CD14-positive monocyte (primary cell): ENCODE measurements at places on chromosomes 12 and 14. TPM values are rescaled to one million over a fixed set of nuclear protein-coding genes. Genes with fewer than 3 reads are reported as not detected.

- peak overlapping the region; percentile 96 for H3K27ac ChIP-seq
- H3K27me3 ChIP-seq, result no peaks in the 10 kb centered on the region
- peak overlapping the region; percentile 91 for H3K4me3 ChIP-seq
- no peak for DNase-seq
Observed at GRCh38 chr14:20680843-20681347, 3.5 kb upstream of the RNASE4 start.

DNA sequence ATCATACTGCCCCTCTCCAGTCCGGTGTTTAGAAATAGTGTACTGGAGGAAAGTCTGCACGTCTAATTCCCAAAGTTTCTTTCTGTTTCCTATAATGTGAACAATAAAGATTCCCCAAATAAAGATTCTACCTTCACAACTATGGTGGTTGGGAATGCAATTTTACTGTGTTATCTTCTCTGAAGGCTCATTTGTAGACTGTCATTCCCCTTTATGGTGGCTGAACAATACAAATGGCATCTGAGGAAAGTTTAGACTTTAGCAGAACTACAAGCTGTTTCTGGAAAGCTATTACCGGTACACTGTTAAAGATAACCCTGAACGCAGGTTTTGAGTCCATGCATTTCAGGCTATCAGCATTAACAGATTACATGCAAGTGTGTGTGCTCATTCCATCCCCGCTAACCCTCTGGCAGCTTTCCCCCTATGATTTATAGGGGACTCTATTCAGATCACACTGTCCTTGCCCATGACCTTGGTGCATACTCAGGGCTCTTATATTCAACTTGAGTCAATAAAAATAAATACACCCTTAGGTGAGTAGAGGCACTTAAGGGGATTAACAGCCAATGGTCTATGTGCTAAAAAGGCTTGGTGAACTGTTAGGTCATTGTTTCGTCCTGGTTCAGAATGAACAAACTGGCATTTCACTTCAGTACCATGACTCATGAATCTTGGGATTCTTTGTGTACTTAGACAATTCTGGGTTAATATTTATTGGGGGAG lies 60.7 kb upstream of the PYGL start:
- no peak overlapping the region for H3K4me3 ChIP-seq
- H3K4me1 ChIP-seq, result peaks cover 13% of the 10 kb centered on the region
- no peaks in the 10 kb centered on the region for H3K27me3 ChIP-seq
- H3K27ac ChIP-seq, result no peak overlapping the region

- no peaks in the 10 kb centered on the region for H3K27me3 ChIP-seq
- H3K36me3 ChIP-seq, result no peaks in the 10 kb centered on the region
- no peak overlapping the region for H3K27ac ChIP-seq
- H3K4me1 ChIP-seq, result no peaks in the 10 kb centered on the region
Observed at GRCh38 chr14:104349950-104350349, 211.6 kb downstream of the KIF26A start.

DNA sequence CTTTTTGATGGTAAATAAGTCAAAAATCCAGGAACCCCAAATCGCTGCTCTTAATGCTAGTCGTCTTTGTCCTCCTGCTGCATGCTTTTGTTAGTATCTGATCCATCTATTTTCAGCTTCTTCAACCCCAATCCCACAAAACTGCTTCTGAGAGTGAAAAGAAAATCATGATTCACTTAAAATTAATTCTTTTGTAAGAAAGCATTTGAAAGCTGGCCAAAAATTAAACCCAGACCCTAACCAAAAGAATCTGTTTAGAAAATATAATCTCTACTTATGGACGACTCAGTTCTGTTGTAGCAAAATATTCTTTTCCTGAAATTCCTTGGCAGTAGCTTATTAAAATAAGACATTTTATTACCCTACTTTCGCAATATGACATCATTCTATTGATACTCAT lies 443.6 kb upstream of the SYT1 start:
- no peaks in the 10 kb centered on the region for H3K27me3 ChIP-seq
- DNase-seq, result no peak
- no peaks in the 10 kb centered on the region for H3K36me3 ChIP-seq
- no peak overlapping the region for H3K4me3 ChIP-seq

- no peak overlapping the region for H3K4me3 ChIP-seq
- peaks cover 95% of the 10 kb centered on the region for H3K36me3 ChIP-seq
- H3K27ac ChIP-seq, result peak overlapping the region; percentile 67
- H3K4me1 ChIP-seq, result peaks cover 49% of the 10 kb centered on the region
Observed at GRCh38 chr12:57139796-57140649, 7.4 kb downstream of the LRP1-AS start.

Gene P2RX2
- polyA plus RNA-seq, result not detected

Gene KCNH3
- polyA plus RNA-seq, result 1.3 TPM

Gene COX8C
- polyA plus RNA-seq, result not detected

Gene JAG2
- polyA plus RNA-seq, result not detected

Gene PLEK2
- polyA plus RNA-seq, result not detected

Gene SSTR1
- not detected for polyA plus RNA-seq

Gene SERPINA1
- 1,278 TPM for polyA plus RNA-seq

Gene AMN
- not detected for polyA plus RNA-seq
